ENCODE measurements at places on chromosomes 1 and 21.

DNA sequence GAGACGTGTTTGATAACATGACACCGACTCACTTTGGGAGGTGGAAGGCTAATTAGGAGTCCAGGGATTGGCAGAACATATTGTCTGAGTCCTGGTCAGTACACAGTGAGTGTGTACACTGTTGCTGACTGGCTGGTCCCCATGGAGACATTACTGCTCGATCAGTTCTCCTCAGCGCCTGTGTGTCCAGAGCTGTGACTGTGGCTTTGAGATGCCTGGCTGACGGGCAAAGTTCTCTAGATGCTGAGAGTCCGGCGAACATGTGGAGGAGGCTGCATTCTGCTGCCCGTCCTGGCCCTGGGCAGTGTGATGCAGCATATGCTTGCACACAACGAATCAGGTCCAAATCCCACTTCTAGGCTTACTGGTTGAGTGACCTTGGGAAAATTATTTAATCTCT is 280.1 kb upstream of the ST6GALNAC5 start:
- DNase-seq: no peak

DNA sequence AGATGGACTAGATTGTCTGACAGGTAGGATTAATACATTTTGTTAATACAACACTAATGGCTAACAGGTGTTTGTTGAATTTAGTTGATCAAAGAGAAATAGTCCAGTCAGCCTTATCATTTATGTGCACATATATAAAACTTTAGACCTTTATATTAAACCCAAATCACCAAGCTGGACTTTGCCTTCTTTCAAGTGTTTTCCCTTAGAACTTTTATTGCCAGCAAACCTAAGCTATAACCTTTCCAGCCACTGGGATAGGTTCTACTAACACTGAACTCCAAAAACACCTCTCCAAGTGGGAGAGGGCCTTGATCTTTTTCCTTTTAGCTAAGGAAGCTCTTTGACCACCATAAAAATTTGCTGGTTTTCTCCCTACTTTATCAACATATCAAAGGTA is 345.9 kb downstream of the PDE4B start:
- no peak for DNase-seq

DNA sequence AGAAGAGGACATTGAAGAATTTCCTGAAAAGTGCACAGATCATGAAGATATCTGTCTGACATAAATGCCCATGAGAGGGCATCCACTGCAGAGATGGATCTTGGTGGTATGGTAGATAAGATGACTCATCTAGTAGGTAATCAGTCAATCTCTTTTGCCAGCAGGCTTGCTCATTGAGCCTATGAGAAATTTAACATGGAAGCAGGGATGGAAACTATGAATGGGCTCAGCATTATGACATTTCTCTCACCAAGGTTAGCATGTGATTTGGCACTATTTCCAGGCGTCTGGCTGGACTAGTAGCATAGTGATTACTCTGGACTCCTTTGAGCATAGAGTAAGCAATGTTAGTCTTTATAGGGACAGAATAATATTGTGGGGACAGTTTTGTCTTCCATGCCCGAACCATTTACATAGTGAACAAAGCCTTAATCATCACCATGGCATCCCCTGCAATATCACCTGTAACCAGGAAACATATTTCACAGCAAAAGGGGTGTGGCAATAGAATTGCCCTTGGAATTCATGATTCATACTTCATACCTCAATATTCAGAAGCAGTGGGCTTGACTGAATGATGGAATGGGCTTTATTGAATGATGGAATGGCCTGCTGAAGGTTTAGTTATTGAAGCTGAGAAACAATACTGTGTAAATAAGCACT is 7.3 kb downstream of the OR2C3 start:
- no peak for DNase-seq

DNA sequence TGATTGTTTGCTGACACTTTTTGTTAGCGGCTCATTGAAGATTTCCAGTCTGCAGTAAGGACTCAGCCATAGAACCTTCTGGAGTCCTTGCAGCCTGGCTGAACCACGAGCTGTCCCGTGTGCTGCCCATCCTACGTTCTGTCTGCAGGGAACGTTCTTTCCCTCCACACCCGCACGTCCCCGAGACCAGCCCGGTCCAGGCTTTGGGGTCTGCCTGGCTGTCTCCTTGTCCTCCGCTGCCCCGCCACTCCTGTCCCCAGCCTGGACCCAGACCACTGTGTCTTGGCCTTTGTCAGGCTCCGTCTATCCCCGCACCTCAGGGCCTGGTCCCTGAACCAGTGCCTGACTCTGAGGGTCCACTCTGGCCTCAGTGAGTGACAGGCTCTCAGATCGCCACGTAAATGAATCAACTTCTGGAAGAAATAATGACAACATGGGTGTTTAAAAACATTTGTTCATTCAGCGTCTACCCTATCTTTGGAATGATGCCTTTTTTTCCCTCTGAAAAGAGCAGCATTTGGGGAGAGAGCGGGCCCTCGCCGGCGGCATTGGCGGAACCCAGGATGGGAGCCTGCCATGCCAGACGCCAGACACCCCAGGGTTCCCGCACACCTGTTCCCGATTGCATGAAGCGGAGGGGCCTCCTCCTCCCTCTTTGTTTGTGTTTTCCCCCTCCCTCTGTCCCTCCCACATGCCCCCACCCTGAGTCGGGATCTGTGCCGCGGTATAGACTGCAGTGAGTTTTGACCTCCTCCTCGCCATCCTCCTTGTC is 43.9 kb upstream of the C1orf174 start:
- no peak for DNase-seq

GRCh38 chr1:46802901-46803574 is 4.2 kb downstream of the CYP4B1 start:
- DNase-seq: no peak
